ENCODE measurements at places on chromosomes 13 and 19.

DNA sequence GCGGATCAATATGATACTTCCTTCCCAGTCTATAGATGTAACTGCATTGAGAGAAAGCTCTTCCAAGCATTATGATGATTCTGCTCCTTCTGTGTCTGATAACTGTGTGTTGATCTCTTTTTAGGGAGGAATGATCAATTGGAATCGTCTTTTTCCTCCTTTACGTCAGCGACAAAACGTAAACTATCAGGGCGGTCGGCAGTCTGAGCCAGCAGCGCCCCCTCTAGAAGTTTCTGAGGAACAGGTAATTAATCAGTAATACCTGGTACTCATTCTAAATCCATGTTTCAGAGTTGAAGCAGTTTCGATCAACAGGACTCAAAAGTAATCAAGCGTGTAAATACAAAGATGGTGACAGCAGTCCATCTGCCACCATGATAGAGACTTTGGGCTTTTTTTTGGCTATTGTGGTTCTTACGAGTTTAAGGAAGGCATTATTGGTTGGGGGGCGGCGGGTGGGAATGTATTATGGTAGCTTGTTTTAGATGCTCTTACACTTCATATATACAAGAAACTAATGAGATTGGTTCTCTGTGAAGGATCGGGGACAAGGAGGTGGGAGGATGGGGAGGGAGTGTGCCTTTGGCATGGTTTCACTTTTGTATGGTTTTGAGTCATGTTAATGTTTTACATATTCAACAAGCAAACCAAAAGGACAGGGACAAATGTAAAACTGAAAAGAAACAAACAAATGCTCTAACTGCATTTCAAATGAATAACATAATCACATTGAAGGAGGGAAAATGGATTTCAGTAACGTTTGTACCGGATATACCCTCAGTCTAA is 60.7 kb upstream of the GPR183 start:
- no peak for DNase-seq

GRCh38 chr13:44331446-44331845 is 42.2 kb upstream of the SERP2 start:
- no peak for DNase-seq

DNA sequence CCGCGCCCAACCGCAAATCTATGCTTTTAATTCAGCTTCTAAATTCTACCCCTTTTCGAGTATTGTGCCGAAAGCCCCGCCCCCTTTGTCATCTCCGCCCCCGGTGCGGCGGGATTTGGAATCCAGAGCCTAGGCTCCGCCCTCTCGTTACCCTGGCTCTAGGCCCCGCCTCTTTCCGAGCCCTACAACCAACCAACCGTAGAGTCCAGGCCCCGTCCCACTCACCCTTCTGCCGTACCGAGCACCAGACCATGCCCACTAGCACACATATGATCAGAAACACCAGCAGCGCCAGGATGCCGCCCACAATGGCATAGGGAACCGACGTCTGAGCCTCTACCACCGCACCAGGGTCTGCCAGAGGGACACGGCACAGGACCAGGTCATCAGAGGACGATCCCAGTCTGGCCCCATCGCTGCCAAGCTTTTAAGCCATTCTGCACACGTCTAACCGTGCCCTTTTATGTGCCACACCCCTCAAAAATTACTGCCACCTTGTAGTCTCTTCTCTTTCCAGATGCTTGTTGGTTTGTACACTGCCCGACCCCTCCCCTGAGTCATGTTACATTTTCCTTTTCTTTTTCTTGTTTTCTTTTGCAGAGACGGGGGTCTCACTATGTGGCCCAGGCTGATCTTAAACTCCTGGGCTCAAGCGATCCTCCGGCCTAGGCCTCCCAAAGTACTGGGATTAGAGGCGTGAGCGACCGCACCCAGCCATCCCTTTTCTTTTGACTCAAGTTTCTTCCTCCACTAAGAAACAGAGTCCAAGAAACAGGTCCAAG is 4.7 kb upstream of the ZNF428 start:
- no peak for DNase-seq

DNA sequence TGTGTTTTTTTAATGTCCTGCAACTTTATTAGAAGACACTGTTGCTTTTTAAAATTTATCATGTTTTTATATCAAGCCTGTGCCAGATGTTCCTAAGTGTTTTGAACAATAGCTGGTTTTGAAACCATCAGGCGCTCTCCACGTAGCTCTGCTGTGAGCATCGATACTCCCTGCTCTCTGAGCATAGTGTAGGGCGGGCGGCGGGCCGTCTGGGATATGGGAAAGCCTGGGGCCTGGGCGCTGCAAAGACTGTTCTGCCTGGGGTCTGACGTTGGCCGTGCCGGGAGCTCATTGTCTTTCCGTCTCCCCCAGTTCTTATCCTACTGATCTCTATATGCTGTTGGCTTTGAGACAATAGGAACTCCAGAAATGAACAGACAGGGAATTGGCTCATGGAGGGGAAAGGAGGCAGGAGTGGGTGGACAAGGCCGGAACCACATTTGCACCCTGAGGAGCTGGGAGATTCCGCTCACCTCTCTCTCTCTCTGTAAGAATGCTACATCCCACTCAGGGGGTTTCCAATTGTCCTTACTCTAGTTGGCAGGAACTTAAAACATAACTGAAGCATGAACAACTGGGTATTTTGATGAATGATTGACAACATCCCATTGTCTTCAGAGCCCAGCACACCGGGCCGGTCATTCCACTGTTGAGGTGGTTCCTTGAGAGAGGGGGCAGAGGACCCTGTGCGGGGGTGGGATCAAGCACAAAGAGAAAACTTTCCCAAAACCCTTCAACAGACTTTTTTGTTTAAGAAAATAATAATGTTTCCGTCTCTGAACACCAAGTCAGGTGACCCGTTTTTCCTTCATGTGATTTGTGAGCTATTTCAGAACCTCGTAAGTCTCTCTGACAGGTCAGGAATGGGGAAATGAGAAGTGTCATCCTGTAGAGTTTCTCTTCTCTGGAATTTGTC is 64.7 kb downstream of the COL4A2 start:
- no peak for DNase-seq

DNA sequence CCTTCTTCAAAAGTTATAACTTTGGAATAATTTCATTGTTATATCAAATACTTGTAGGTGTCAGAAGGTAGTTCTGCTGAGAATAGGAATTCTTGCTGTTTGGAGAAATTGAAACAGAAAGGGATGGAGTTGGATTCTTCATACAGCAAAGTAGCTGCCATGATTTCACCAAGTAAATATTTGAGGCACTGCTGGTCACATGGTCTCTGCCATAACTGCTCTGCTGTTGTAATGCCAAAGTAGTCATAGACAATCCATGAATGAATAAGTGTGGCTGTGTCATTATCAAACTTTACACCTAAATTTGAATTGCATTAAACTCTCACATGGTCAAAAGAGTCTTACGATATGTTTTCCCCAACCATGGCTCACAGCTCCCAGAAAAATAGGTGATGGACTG is 308.6 kb downstream of the GPC6 start:
- no peak for DNase-seq

DNA sequence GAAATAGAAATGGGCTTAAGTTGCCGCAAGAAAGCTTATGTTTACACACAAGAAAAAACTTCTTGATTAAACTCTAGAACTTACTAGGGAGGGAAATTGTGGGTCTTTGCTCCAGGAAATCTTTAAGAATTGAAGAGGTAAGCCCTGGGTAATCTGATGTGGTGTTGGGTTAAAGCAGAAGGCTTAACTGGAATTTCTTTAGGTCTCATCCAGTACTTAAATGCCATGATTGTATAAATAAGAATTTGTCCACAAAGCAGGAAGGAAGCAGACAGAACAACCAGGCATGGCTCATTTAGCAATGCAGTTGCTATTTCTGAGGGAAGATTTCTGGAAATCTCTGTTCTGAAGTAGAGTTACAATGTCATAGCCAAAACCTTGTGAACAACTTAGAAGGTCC is 360.4 kb downstream of the KLF5 start:
- DNase-seq, result no peak

DNA sequence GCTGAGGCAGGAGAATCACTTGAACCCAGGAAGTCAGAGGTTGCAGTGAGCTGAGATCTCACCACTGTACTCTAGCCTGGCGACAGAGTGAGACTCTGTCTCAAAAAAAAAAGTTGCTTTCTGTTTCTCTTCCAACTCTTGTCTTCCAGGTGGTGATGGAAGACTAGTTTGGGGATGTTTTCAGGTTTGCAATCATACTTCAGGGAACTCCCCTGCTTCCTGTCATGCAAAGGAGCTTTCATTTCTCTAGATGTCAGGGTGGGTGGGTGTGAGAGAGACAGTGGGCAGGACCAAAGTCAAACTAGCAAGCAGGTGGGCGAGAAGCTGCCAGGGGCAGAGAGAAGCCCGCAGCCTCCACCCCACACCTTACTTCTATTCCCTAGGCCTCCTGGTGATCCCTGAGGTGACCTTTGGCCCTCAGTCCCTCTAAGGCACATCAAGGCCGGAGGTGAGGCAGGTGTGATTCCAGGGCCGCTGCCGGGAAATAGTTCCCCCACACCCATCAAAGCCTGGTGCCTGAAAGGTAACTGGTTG is 25.7 kb downstream of the CCNE1 start:
- no peak for DNase-seq

- no peak for DNase-seq
Measured at GRCh38 chr19:16232568-16232967, 34.9 kb downstream of the AP1M1 start.

DNA sequence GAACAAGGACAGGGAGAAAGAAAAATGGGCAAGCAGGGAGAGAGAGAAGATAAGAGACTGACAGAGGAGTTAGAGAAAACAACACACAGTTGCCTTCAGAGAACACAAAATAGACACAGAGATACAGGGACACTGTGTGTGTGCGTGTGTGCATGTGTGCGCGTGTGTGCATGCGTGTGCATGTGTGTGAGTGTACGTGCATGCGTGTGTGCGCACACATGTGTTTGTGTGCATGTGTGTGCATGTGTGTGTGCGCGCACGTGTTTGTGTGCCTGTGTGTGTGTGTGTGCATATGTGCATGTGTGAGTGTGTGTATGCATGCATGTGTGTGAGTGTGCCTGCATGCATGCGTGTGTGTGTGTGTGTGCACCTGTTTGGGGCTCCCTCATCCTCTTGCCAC is 5.9 kb upstream of the PLAUR start:
- DNase-seq, result no peak

- peak; percentile 11 for DNase-seq
Measured at GRCh38 chr19:37594982-37595382, 306 bp downstream of the ZNF540 start.

DNA sequence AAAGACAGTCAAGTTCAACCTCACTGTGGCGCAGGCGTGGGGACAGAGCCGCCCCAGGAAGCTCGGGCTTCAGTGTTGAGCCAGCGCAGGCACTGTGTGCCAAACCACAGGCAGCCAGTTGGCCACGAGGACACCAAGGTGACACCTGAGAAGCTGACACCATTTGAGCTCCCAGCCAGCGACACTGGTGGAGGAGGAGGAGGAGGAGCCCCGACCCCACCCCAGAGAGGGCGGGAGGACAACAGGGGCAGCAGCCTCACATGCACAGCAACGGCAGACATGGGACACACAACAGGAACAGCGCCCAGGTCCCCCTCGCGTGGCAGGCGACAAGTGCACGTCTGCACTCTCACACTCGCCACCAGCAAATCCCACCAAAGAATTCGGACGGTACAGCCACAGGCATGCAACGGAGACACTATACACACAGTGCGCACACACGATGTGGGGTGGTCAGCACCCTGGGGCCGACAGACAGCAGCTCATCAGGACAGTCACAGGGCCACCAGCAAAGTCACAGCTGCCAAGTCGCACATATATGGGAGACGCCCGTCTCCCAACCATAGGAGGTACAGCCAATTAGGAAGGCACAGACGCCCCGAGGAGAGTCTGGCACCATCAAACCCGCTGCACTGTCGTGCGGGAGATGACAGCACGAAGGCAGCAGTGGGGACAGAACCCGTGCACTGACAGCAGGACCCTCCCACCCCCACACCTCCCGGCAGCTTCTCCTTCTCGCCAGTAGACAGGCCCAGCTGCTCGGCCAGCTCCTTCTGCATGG is 3.4 kb downstream of the EIF3G start:
- no peak for DNase-seq

DNA sequence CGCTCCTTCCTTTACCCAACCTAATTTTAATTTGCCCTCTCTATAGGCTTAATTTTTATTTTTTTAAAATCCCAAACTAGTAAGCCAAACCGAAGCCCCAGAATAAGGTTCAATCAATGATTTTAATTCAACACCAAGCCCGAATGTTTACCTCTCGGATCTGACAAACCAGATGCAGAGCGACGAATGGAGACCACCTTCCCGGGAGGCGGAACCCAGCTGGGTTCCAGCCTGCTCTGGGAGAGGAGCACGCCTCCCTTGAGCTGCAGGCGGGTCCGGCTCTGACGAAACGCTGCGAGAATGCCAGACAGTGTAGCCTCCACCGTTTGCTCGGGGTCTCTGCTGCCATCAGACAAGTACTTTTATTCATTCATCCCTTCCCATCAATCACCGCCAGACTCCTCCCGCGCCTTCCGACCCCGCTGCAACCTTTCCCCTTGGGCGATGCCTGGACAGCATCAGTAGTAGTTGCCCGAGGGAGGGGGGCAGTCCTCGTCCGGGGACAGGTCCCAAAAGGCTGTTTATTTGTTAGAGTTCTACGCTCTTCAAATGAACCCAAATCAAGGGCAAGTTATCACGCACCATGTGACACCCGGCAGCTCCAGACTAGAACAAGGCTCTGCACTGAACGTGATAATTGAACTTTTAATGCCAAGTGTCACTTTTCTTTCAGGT is 752 bp upstream of the EDNRB start:
- DNase-seq, result no peak

DNA sequence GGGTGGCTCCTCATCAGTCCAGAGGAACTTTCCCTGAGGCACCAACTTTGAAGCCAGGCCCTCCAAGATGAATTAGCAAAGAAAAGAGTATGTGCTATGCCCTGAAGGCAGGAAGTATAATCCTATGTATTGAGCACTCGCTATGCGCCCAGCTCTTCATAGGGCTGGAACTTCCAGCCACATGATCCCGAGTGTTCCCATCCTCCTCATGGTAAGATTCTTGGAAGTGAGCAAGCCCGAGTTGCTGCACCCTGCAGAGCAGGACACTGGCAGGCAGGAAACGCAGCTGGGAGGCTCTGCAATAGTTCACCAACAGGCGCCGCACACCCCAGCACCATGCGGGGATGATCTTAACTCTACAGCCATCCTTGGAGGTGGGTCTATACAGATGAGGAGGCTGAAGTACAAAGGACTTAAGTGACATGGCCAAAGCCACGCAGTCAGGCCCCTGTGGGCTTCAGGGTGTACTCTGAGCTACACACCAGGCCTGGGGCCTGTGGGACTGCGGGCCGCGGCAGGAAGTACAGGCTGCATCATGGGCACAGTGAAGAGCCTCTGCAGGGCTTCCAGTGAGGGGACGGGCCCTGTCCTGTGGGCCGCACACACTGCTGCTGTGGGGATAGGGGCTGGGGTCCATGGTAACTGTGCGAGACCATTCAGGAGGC is 25.1 kb downstream of the C19orf47 start:
- no peak for DNase-seq

- DNase-seq, result peak; percentile 28
Measured at GRCh38 chr13:106619688-106620555, 52.0 kb upstream of the ARGLU1 start.
